Type B pancreatic cell (in vitro differentiated cells): ENCODE measurements at places on chromosomes 2 and 18. TPM values are rescaled to one million over a fixed set of nuclear protein-coding genes. Genes with fewer than 3 reads are reported as not detected.

AMER3 gene
- 3.9 and 10.9 TPM in 2 replicates for total RNA-seq

SCN2A gene
- total RNA-seq, result 0.92 and 1.1 TPM in 2 replicates

CHRND gene
- 0.60 TPM in 1 of 2 replicates, not detected in the other for total RNA-seq

CD207 gene
- total RNA-seq, result not detected in 2 replicates

- no peak overlapping the region for H3K27ac ChIP-seq
- no peak overlapping the region for H3K4me3 ChIP-seq
- no peak for DNase-seq
- no peaks in the 10 kb centered on the region for H3K4me1 ChIP-seq
- H3K27me3 ChIP-seq, result peaks cover 22% of the 10 kb centered on the region
These were observed 241.2 kb downstream of the CYP26B1 start for GRCh38 chr2:71906357-71906973.

DNA sequence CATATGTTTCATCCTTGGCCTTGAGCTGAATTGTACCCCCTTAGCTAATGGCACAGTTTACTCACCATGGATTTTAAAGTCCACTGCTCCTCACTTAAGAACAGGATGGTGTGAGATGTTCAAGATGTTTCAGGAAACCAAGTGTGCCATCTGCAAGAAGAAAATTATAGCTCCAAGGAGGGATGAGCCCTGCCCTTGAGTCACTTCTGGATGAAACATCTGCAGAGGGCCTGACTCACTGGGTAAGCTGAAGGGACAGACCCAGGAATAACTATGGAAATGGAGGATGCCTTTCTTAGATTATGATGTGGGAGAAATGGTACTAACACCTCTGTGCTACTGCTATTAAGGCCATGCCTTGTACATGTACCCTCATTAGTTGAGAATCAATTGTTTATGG is 6.4 kb downstream of the MARS2 start:
- H3K27me3 ChIP-seq, result no peaks in the 10 kb centered on the region
- H3K36me3 ChIP-seq, result peaks cover 12% of the 10 kb centered on the region
- H3K4me3 ChIP-seq, result no peak overlapping the region
- DNase-seq, result no peak
- H3K27ac ChIP-seq, result no peak overlapping the region

DNA sequence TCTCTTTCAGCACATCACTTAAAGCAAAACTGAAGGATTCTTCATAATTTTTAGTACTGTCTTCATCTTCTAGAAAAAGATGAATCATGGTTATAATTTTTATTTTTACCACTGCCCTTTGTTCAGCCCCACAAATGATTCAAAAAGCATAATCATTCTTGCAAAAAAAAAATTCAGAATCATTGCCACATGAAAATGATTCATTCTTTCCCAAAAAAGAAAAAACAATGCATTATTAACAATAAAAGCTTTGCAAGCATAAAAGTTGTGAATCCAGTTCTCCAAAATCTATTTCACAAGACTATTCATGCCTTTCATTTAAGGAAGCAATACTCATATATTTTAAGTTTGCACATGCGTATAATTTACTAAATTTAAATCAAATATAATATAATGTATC is 204.8 kb downstream of the RBM43 start:
- H3K4me3 ChIP-seq, result no peak overlapping the region
- H3K4me1 ChIP-seq, result peaks cover 9% of the 10 kb centered on the region
- no peak overlapping the region for H3K27ac ChIP-seq
- H3K36me3 ChIP-seq, result peaks cover 2% of the 10 kb centered on the region

DNA sequence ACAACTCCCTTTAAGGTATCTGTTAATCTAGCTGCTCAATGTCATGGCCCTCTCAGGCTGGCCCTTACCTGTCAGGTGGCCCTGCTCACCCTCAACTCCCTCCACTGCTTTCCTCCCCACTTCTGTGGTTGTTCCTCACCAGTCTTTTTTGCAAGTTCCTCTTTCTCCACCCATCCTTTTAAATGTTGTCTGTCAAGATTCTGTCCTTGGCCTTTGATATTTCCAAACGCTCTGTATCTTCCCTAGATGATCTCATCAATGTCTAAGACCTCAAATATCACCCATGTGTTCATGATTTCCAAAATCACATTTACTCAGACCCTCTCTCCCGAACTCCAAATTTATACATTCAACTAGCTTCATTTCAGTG is 3.5 kb downstream of the PTPN2 start:
- H3K4me1 ChIP-seq, result peaks cover 35% of the 10 kb centered on the region
- H3K27ac ChIP-seq, result no peak overlapping the region
- H3K4me3 ChIP-seq, result peak overlapping the region; percentile 1
- H3K27me3 ChIP-seq, result no peaks in the 10 kb centered on the region
- peaks cover 13% of the 10 kb centered on the region for H3K36me3 ChIP-seq

- H3K27ac ChIP-seq, result no peak overlapping the region
- no peaks in the 10 kb centered on the region for H3K36me3 ChIP-seq
- peaks cover 44% of the 10 kb centered on the region for H3K4me1 ChIP-seq
- no peak for DNase-seq
- no peak overlapping the region for H3K4me3 ChIP-seq
These were observed 24.4 kb downstream of the MLPH start for GRCh38 chr2:237511433-237511832.

GRCh38 chr2:159125858-159126257 is 157.4 kb downstream of the TANC1 start:
- no peak for DNase-seq
- peak overlapping the region; percentile 83 for H3K27ac ChIP-seq
- H3K4me1 ChIP-seq, result peaks cover 53% of the 10 kb centered on the region

GRCh38 chr18:12458771-12459170 is 51.0 kb downstream of the PRELID3A start:
- H3K4me3 ChIP-seq, result no peak overlapping the region
- no peak overlapping the region for H3K27ac ChIP-seq
- H3K36me3 ChIP-seq, result peaks cover 28% of the 10 kb centered on the region
- peaks cover 15% of the 10 kb centered on the region for H3K4me1 ChIP-seq

DNA sequence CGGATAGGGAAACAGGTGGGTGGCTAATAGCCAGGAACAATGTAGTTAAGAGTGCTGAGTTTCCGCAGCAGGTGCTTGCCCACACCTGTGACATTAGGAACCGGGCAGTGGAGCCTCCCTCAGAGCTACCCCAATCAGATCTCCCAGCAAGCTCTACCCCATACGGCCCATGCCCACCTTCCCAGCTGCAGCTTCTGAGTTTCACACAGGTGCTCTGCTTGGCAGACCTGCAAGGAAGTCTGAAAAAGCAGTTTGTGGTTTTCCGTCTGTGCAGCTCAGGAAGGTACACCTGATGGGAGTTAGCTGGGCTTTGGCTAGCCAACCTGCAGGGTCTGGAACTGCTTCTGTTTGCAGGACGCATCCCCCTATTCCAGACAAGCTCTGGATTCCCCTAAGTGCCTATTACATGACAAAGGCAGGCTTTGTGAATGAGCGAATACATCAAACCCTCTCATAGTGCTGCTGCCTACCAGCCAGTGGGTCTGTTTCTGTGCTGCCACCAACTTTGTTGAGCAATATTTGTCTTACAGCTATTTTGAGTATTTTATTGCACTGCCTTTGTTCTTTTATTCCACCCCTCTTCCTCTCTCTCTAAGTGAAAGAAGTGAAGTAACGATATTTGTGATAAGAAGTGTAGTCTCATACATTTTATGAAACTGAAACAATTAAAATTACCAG is 24.7 kb upstream of the CEP68 start:
- no peaks in the 10 kb centered on the region for H3K4me1 ChIP-seq
- H3K4me3 ChIP-seq, result no peak overlapping the region
- no peaks in the 10 kb centered on the region for H3K27me3 ChIP-seq
- no peak overlapping the region for H3K27ac ChIP-seq
- H3K36me3 ChIP-seq, result no peaks in the 10 kb centered on the region
- no peak for DNase-seq

- no peak overlapping the region for H3K27ac ChIP-seq
- no peak for DNase-seq
- no peak overlapping the region for H3K4me3 ChIP-seq
- H3K36me3 ChIP-seq, result peaks cover 40% of the 10 kb centered on the region
These were observed 7.5 kb downstream of the RALBP1 start for GRCh38 chr18:9482790-9483189.

DNA sequence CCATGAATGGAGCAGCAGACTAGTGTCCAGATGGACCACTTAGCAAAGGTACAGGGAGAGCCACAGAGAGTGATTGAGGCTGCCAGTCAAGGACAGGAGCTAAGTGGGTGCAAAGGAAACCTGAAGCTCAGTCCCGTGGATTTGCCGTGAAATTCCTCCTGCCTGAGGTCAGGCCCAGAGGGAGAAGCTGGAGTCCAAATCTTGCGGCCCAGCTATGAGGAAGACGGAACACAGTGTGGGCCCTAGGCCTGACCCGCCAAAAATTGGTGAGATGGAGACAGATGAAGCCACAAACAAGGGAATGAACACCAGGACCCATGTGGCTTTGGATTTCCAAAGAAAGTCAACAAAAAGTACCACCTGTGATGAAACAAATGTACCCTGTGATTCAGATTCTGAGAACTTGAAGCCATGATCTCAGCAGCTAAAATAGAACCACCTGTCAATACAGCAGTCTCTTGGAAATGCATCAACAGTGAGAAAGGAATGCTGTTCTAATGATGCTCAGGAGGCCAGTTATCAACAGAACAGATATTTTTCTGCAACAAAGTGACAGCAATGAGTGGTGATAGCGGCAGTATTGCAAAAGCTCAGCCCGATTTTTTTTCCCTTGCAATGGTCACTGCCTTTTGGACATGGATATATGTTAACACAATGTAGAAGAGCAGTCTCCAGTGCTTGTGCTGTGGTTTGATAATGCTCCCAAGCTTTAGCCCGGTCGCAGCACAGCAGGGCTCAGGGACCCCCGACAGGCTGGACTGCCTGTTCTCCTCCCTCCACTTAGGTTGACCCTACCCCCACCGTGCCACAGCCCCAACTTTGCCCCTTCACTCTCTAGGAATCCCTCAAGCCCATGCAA is 10.7 kb downstream of the COL6A3 start:
- peak overlapping the region; percentile 35 for H3K4me3 ChIP-seq
- no peak overlapping the region for H3K27ac ChIP-seq
- no peaks in the 10 kb centered on the region for H3K36me3 ChIP-seq
- H3K4me1 ChIP-seq, result peaks cover 30% of the 10 kb centered on the region
- DNase-seq, result no peak

DNA sequence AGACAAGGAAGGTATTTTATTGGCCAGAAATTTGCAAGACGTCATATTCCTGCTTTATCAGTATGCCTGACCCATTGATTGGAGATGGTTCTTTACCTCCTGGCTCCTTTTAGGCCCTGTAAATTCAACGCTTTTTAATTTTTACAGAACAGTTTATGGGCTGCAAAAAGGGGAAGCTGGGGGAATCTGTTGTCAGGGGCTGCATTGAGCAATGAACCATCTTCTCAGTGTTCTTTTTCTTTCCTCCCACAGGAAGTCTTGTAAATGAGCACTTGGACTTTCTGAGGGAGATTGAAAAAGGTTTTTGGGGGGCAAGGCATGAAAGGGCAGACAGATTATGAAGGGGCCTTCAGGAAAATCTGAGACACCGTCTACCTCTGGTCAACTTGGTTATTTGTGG is 503.6 kb upstream of the TNP1 start:
- H3K4me1 ChIP-seq, result peaks cover 23% of the 10 kb centered on the region
- H3K27me3 ChIP-seq, result peaks cover 45% of the 10 kb centered on the region
- H3K27ac ChIP-seq, result no peak overlapping the region
- H3K36me3 ChIP-seq, result peaks cover 6% of the 10 kb centered on the region

DNA sequence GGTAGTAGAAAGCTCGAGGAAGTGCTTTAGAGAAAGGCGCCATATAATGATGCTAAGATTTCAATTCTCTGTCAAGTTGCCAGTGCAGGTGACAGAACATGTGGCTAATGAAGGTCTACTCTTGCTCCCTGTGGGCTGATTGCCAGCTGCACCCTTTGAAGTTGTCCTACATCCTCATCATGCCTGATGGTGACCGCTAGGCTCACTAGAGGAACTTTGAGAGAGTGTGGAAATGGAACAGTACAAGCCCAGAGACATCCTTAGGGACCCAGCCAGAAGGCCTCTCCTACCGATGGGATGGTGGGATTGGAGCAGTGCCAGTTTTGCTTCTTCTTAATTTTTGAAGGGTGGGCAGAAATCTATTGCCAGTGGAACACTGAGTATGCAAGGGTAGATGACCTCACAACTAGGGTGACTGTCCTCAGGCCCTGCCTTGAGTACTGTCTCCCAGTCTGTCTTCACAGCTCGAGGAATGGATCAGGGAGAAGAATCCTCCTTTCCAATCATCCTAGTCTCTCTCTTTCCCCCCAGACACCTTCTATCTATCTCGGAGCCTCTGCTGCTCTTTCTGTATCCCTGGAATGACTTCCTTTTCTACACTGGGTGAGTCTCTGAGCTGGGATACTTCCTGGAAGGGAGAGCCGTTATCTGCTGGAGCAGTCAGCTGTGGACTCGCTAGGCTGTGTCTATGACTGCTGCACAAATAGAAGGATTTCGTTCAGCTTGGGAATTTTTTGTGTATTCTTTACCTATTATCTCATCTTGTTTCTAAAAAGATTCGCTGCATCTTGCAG is 33.5 kb downstream of the LGALSL start:
- DNase-seq, result no peak
- no peak overlapping the region for H3K27ac ChIP-seq
- no peaks in the 10 kb centered on the region for H3K36me3 ChIP-seq
- H3K4me1 ChIP-seq, result peaks cover 36% of the 10 kb centered on the region
- H3K4me3 ChIP-seq, result no peak overlapping the region

DNA sequence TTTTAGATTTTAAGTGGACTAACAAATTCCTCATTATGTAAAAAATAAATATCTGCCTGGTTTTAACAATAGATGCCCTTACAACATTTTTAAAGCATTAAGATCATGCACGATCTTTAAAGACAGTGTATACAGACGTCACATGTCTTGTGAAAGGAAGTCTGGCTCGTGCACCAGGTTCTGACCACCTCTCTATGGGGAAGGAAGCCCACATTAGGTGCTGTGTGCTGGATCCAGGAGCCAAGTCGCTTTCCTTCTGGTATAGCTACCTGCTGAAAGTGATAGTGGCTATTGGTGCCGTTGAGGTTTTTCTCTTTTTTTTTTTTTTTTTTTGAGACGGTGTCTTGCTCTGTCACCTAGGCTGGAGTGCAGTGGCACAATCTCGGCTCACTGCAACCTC is 116.5 kb downstream of the NCK2 start:
- H3K36me3 ChIP-seq, result peaks cover 21% of the 10 kb centered on the region
- no peak for DNase-seq
- peak overlapping the region; percentile 82 for H3K27ac ChIP-seq
- no peak overlapping the region for H3K4me3 ChIP-seq
- H3K27me3 ChIP-seq, result no peaks in the 10 kb centered on the region

DNA sequence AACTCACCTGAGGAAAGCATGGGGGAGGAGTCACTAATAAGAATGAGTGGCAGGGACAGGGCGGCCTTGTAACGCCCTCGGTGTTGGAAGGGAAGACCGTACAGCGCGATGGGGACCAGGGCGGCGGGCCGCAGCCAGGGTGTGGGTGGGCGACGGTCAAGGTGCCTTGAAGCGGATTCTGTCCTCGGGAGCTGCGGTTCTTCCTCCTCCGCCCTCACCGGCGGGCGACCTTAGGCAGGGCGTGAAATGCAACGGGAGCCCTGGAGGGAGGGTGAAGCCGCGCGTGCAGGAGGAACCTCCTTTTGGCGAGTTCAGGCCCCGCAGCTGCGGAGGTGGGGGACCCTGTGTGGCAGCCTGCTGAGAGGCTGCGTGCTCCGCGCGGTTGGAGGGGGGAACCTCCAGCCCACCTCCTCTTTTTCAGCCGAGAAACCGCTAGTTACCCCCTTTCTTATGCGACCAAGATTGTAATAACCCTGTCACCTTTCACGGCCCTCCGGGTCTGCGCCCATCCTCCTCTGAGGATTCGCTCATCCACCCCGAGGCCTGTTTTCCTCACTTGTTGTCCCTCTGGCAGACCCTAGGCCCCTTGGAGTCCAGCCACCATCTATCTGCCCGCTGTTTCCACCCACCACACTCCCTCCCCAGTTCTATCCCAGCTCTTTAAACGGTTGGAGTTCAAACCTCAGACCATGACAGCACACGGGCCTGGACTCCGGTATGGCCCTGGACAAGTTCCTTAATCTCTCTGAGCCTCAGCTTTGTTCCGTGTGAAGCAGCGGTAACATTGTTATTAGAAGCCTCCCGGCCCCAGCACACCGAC is 823 bp upstream of the RNU2-63P start:
- no peaks in the 10 kb centered on the region for H3K36me3 ChIP-seq
- no peak for DNase-seq
- peaks cover 10% of the 10 kb centered on the region for H3K27me3 ChIP-seq
- peaks cover 20% of the 10 kb centered on the region for H3K4me1 ChIP-seq
- peak overlapping the region; percentile 98 for H3K27ac ChIP-seq
